DND-41 (cell line): ENCODE measurements at places on chromosomes 4 and X.

- no peak overlapping the region for H3K27ac ChIP-seq
- H3K4me1 ChIP-seq: peaks cover 14% of the 10 kb centered on the region
- no peak overlapping the region for H3K4me3 ChIP-seq
- no peak for DNase-seq
- H3K36me3 ChIP-seq: no peaks in the 10 kb centered on the region
These were observed 197.4 kb downstream of the MAML3 start for GRCh38 chr4:139956507-139957017.

- no peak overlapping the region for H3K4me3 ChIP-seq
- H3K27ac ChIP-seq: no peak overlapping the region
- no peaks in the 10 kb centered on the region for H3K27me3 ChIP-seq
- DNase-seq: peak; percentile 72
- no peaks in the 10 kb centered on the region for H3K4me1 ChIP-seq
These were observed 6.7 kb upstream of the ART3 start for GRCh38 chr4:76067652-76068286.

DNA sequence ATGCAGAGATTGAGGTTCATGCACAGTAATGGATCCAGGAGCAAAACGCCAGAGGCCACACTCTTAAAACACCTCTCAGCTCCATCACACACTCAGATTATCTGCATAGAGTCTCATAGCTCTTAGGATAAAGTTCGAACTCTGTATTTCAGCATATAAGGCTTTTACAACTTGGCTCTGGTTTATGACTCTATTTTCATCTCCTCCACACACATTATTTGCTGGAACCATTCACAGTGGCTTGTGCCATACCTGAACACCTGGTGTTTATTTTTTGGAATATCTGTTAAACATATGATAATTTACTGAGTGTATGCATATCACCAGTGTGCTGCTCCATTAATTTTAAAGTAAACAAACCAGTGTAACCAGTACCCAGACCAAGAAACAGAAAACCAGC, 27.2 kb downstream of the RASL11B start:
- no peaks in the 10 kb centered on the region for H3K27me3 ChIP-seq
- peaks cover 4% of the 10 kb centered on the region; the same call in 1 of the 2 replicates for H3K4me1 ChIP-seq
- H3K27ac ChIP-seq: no peak overlapping the region
- H3K36me3 ChIP-seq: peaks cover 20% of the 10 kb centered on the region; the same call in 1 of the 2 replicates
- DNase-seq: no peak

GRCh38 chr4:76585272-76585671, 150.2 kb downstream of the SHROOM3 start:
- H3K27ac ChIP-seq: no peak overlapping the region
- peaks cover 4% of the 10 kb centered on the region for H3K27me3 ChIP-seq
- no peaks in the 10 kb centered on the region for H3K4me1 ChIP-seq
- H3K36me3 ChIP-seq: no peaks in the 10 kb centered on the region
- no peak for DNase-seq

DNA sequence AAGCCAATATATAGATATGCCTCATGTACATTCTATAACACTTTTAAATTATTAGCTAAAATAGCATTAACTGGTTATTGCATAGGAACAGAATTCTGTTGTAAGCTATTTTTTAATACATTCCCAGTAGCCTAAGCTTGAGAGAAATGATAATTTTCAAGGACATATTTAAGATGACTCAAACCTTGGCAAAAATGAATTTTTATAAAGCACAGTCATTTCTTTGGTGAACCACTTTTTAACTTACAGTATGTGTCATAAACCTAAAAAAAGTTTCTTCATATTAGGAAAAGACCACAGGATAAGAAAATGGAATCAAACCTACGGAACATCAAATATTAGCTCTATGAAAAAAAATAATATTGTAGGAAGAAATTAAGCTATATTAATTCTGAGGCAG, 986.3 kb downstream of the STIM2 start:
- no peak for DNase-seq
- no peaks in the 10 kb centered on the region for H3K36me3 ChIP-seq
- H3K27ac ChIP-seq: no peak overlapping the region
- no peak overlapping the region for H3K4me3 ChIP-seq
- no peaks in the 10 kb centered on the region for H3K4me1 ChIP-seq
- H3K27me3 ChIP-seq: no peaks in the 10 kb centered on the region

DNA sequence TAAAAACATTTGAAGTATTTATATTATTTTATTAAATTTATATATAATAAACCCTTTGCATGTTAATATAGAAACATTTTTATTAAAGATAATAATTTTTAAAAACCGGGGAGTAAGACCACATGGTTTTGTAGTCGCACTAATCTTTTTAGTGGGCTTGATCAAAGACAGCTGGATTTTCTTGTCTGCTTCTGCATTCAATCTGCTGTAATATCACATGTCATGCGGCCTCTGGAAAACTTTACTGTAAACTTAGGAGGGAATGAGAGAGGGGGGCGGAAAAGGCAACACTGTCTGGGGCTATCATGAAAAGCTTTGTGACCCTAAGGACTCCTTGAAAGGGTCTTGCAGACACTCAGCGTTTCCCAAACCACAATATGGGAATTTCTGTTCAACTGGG, 62.8 kb upstream of the NLGN4X start:
- H3K27ac ChIP-seq: no peak overlapping the region
- no peaks in the 10 kb centered on the region for H3K27me3 ChIP-seq
- no peak overlapping the region for H3K4me3 ChIP-seq
- no peaks in the 10 kb centered on the region for H3K4me1 ChIP-seq
- no peak for DNase-seq
